KBM-7 (cell line): ENCODE measurements at places on chromosomes 3 and 15.

DNA sequence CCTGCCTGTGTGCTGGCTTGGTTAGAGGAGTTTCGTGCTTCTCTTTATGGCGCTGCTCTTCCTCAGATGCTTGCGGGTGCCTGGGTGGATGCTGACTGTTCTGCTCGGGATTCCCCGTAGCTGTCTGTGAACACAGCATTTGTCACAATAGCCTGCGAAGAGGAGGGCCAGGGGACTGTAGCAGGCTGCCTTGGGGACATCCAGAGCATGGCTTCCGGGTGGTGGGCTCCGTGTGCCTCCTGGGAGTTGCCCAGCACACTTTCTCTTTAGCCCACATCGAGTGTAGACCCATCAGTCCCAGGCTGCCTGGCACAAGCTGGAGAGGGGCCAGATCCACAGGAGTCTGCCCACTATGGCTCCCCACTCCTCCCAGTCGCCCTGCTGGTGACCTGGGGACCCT, 22.4 kb downstream of the LRRK1 start:
- DNase-seq: no peak

DNA sequence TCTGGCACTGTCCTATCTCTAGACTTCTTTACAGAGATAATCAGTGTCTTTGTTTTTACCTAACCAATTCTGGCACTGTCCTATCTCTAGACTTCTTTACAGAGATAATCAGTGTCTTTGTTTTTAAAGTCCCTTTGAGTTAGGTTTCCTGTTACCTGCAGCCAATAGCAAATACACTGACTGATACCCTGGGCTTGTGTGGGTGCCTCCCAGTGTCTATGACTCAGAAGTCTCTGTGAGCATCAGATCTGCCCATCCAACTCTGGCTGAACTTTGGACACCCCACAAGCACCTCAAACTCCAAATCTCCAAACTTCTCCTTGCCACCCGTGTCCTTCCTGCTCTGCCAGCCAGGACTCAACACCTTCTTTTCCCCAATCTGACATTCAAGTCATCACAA, 30.4 kb downstream of the SLC41A3 start:
- DNase-seq: no peak

GRCh38 chr15:55218056-55218455, 21.3 kb upstream of the RSL24D1 start:
- no peak for DNase-seq

DNA sequence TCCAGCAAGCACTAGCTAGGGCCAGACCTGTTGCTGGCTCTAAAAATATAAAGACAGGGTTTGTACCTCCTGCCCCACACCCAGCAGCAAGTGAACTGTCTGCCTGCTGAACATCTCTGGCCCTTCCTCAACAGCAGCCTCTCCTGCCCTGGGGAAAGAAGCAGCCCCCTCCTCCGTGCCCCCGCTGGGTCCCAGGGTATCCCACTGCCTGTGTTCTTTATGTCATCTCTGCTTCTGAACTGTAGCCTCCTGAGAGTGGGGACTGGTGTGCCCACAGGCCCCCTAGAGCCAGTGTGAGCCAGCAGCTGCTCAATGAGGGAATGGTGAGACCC, 54.5 kb downstream of the ACAD9 start:
- no peak for DNase-seq

DNA sequence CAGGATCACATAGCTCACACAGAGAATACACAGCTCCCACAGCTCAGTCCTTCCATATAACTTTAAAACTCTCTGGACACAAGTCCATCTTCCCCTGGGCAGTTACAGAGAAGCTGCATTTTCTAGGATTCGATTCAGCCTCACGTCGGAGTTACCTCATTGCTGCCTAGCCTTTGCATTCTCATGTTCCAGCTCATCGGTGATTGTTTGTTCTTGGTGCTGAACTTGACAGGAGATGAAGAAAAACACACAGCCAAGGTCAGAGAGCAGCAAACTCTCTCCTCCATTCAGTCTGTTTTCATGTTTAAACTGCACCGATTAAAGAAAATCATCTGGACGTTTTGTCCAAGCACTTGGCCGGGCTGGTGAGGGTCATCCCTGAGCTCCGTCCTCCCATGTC, 375.5 kb upstream of the CFAP20DC start:
- no peak for DNase-seq

DNA sequence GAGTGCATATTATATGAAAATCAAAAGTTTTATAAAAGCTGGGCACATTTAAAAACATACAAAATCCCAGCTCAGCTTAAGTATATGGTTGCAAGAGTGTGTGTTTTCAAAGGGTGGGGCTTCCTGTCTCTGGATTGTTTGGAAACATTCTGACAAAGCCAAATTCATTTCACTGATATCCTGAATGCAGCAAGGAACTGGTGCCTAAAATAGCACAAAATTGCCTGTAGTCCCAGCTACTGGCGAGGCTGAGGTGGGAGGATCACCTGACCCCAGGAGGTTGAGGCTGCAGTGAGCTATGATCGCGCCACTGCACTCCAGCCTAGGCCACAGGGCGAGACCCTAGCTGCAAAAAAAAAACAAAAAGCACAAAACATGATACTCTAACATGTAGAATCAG, 13.0 kb upstream of the TJP1 start:
- DNase-seq: no peak

DNA sequence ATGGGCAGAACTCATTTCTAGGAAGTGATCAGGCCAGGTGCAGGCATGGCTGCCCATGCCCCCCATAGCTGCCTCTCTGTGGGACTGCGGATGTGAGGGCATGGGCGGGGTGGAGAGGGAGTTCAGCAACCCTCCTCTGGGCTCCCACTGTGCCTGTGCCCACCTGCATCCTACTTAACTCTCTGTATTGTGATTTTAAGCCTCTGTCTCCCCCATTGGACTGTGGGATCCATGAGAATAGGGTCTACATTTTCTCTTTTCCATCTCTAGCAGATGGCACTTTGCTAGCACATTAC, 194.3 kb downstream of the CHST2 start:
- no peak for DNase-seq

- no peak for DNase-seq
Measured at GRCh38 chr3:127042634-127043033, 59.7 kb downstream of the PLXNA1 start.

GRCh38 chr15:51004103-51004551, 90.6 kb downstream of the TNFAIP8L3 start:
- DNase-seq: peak; percentile 32

- no peak for DNase-seq
Measured at GRCh38 chr3:19075037-19075436, 73.3 kb upstream of the KCNH8 start.

DNA sequence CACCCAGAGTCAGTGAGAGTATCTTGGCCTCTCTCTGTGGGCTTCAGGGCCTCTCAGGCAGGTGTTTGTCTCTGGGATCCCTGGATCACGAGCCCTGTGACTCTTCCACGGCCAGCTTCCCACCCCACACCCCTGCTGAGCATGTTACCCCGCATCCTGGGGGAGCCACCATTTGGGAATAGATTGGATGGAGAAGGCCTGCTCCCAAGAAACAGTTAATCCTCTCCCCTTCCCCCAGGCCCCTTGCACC, 15.5 kb upstream of the SRP14 start:
- DNase-seq: no peak

DNA sequence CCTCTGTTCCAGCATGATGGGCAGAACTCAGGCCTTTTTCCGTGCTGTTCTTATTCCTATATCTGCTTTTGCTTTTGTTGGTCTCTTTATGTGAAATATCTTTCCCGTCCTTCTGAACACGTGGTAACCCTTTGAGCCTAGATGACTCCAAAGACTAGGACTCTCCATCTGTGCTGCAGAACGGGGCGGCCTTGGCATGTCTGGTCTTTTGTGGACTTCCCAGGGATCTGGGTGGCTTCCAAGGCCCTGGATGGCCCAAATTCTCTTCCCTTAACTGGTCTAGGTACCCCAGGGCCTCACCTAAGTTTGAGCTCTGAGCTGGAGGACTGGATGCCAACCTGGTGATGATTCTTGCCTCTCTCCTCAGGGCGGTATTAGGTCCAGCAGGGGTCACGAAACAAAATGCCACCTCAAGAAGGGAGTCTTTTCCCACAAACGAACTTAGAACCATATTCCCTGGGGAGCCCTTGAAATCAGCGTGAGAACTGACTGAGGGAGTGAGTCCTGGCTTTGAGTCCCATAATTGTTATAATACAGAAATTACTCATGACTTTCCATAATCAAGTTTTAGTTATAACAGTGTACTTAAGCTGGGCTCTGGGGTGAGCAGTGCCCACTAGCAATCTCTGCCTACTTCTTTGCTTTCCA, 13.8 kb downstream of the TLNRD1 start:
- no peak for DNase-seq

DNA sequence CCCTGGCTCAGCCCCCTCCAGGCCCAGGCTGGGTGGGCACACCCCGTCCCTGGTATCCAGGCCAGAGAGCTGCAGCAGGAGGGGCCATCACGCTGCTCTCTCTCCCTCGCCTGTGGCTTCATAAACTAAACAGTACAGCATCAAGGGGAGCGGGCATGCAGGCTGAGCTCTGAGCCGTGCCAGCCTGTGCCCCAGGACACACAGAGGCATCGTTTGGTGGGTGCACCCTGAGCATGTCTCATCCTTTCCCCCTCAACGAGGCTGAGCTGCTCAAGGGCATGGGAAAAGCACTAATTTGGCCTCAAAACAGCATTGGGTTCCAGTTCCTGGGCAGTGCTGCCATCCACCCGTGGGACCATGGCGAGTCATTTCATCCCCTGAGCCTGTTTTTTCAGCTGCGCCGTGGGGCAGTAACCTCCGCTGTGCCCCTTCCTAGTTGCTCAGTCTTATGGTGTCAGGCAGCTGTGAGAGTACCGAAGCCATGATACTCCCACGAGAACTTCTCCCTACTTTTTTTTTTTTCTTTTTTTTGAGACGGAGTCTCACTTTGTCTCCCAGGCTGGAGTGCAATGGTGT, 79.6 kb downstream of the CPN2 start:
- DNase-seq: no peak

GRCh38 chr3:58155838-58156237, 54.9 kb downstream of the DNASE1L3 start:
- no peak for DNase-seq

- DNase-seq: no peak
Measured at GRCh38 chr3:114089675-114090074, 33.1 kb downstream of the QTRT2 start.

DNA sequence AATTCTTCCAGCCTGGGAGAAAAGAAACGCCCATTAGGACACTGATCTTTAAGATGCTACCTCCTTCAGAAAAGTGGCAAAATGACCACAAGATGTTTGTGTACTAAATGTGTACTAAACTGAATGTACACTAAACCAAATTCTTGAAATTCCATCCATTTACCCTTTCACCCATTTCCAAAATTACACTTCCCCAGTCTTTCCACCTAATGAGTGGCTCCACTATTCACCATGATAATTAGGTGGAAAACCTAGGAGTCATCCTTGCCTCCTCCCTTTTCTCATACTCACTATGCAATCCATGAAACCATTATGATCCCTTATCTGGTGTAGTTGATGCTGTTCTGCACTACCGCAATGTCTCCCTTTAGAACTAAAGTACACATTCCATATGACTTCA, 452.1 kb upstream of the THBS1 start:
- no peak for DNase-seq

GRCh38 chr3:30667280-30667651, 60.9 kb downstream of the TGFBR2 start:
- peak; percentile 73 for DNase-seq

GRCh38 chr3:45139372-45140140, 6.6 kb downstream of the CDCP1 start:
- no peak for DNase-seq

- DNase-seq: no peak
Measured at GRCh38 chr3:52303811-52304210, 12.3 kb upstream of the DNAH1 start.

DNA sequence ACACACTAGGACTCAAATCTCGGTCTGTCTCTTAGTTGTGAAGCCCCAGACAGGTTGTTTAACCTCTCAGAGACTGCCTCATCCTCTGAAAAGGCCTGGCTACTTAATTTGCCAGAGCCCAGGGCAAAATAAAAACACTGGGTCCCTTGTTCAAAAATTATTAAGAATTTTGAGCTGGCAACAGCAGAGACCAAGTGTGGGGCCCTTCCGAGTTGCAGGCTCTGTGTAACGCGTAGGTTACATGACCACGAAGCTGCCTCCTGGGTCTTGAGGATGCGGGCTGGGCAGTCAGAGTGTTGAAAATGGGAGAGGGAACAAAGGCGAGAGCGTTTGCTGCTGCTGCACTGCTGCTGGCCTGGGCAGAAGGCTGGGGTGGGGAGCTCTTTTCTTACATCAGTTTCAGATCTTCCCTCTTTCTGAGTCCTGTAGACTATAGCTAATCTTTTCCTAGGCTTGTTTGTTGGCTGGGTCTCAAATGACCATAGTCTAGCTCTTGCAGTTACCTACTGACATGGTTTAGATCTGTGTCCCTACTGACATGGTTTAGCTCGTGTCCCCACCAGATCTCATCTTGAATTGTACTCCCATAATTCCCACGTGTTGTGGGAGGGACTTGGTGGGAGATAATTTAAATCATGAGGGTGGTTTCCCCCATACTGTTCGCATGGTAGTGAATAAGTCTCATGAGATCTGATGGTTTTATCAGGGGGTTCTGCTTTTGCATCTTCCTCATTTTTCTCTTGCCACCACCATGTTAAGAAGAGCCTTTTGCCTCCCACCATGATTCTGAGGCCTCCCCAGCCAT, 49.9 kb downstream of the CLEC3B start:
- peak; percentile 48 for DNase-seq

GRCh38 chr15:29270169-29270955, 740 bp upstream of the NSMCE3 start:
- DNase-seq: no peak

- DNase-seq: no peak
Measured at GRCh38 chr3:33433843-33434242, 6.4 kb downstream of the UBP1 start.

DNA sequence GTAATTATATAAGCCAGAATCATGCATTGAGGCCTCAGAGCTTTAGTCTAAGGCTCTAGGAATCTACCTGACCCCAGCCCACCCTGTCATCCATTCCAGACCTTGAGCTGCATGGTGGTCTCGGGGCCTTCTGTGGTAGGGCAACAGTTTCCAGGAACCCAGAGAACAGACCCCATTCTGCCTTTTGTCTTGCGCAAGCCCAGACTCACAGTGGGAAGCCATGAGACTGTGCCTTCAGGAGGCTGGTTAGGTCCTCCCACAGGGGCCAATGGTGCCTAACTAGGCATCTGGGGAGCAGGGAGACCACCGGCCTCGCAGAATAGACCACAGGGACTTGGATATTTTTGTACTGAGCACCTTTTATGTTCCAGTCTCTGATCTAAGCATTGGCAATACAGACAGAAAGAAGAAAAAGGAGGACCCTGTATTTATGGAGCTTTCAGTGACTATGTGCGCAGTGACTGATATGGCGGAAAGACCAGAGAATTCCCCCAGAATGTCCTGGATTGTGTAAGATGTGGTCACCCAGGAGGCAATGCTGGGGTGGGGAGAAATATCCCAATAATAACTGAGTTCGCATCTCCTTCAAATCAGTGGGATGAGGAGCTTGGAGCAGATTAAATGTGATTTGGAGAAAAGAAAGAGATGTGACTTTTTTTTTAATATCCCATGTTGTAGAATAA, 40.1 kb downstream of the MCF2L2 start:
- no peak for DNase-seq

- no peak for DNase-seq
Measured at GRCh38 chr15:39721893-39722292, 60.7 kb downstream of the FSIP1 start.
